ENCODE measurements at places on chromosomes 3 and 15.

DNA sequence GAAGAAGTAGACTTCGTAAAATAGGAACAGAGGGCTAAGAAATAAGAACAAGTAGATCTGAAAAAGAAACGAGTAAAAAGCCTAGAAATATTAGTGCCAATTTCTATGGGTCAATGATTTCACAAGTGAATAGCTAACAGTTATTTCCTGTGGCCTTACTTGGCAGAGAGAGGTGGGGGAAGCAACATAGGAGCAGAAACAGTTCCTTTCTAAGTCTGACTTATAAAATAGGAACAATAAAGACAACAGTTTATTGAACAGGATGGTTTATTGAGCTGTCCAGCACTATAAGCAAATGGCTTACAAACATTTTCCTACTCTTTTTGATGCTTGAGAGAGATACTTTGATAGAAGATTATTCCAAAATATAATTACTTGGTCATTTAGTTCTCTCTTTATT, 37.9 kb downstream of the AGTR1 start:
- no peak for DNase-seq

DNA sequence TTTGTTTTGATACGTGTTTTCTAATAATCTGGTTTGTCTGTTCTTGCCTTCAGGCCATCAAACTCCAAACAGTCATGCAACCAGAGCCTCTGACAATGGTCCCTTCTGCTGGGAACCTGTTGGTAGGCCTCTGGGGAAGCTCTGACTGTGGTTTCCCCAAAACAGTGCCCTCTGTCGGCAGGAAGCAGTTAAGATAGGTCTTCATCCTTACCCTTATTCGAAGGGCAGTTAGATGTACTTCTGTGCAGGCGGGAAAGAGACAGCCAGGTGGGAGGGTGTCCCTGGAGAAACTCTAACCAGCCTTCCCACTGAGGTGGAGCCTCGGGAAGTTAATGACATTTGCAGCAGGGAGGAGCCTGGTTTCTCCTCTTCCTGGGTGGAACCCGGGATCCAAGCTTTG, 81.6 kb upstream of the CHMP2B start:
- no peak for DNase-seq

DNA sequence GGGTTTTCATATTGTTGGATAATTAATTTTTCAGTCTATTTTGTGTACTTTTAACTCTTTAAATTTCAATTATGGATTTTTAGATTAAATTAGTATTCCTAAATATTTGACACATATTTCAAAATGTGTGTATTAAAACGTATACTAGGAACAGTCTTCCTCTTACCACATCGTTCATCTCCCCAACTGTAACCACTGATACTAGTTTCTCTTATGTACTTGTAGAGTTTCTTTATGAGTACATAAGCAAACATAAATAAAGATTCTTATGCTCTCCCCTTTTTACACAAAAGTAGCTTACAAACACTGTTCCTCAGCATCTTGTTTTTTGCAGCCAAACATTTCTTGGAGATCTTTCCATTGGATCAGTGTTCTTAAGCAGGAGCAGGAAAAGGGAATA, 45.9 kb downstream of the CMSS1 start:
- no peak for DNase-seq

DNA sequence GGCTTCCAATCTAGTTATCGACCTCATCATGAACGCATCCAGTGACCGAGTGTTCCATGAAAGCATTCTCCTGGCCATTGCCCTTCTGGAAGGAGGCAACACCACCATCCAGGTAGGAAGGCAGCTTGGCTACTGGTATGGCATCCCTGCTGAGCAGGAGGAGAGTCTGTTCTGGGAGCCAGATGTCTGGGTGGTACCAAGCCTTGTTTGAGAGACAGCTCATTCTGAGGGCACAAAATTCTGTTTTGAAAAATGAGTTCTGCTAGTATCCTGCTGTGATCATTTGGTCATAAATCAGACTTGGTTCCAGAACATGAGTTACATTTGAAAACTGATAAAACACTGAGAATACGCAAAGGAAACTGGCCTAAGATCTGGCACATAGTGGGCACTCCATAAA, 242.1 kb downstream of the ITPR1 start:
- DNase-seq: no peak

GRCh38 chr3:192514081-192514753, 213.1 kb downstream of the FGF12 start:
- DNase-seq: no peak

- DNase-seq: no peak
Observed at GRCh38 chr15:93121973-93122910, 33.2 kb upstream of the RGMA start.

DNA sequence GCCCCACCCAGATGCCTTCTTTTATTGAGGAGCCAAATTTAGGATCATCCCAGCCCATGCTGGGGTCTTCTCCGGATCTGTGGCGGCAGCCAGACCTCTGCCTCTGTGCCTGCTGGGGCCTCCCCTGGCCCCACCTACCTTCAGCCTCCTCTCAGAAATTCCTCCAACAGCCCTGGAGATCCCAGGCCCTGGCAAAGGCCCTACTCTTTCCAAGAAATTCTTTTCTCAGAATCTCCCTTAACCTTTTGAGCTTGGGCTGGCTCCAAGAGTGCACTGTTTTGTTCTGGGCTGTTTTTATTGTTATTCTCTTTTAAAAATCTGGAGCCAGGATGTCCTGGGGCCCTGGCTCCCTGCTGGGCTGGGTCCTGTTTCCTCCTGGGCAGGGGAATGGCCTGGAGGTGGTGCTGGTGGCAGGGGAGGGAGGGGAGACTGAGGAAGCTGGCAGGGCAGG, 57.8 kb downstream of the GRIP2 start:
- DNase-seq: no peak

- no peak for DNase-seq
Observed at GRCh38 chr3:157136647-157137387, 23.1 kb downstream of the CCNL1 start.

DNA sequence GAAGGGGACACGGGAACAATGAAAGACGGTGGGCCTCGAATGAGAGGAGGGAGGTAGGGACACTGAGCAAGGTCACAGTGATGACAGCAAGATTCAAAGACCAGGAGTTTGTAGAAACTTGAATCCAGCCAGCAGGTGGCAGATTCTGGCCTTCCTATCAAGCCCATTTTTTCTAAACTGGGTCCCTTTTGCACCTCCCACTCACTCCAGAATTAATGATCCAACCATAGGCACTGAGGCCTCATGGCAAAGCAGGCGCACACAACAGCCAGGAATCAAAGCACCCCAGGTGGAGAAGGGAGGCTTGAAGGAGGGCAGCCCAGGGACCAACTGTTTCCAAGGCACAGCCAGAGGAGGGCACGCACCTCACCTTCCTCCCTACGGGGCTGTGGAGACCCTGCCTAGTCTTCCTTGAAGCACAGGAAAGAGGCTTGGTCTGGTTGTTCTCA, 90.2 kb downstream of the ANP32A start:
- no peak for DNase-seq

DNA sequence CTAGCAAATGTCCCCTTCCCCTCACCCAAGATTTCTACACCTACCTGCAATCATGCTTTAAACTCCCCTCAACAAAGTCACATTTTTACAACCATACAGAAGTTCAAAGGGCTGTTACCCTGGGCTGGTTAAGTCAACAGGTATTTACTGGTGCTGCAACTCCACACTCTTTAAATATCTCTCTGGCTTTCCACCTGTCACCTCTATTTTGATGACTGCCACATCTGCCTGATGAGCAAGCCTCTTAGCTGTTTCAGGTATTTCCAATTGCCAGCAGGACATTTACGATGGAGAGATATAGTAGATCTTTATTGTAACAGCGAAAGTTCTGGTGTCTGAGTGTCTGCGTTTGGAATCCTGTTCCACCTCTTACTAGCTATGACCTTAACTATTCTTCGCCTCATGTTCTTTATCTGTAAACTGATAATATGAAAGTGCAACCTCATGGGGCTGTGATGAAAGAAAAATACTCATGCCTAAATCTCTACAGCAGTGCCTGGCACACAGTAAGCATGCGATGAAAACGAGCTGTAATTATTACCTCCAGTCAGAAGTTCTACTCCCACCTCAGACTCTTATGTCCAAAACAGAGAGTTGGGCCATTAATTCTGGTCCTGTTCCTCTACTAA, 44.2 kb upstream of the TPM1 start:
- no peak for DNase-seq

DNA sequence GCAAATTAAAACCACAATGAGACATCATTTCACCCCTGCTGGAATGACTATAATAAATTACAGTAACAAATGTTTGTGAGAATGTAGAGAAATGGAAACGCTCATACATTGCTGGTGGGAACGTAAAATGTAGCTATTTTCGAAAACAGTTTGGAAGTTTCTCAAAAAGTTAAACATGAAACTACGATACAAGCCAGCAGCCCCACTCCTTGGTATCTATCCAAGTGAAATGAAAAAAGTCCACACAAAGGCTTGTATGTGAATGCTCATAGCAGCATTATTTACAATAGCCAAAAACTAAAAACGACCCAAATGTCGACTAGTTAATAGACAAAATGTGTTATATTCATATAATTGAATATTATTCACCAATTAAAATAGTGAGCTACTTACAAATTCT, 22.9 kb upstream of the CFAP20DC start:
- no peak for DNase-seq

DNA sequence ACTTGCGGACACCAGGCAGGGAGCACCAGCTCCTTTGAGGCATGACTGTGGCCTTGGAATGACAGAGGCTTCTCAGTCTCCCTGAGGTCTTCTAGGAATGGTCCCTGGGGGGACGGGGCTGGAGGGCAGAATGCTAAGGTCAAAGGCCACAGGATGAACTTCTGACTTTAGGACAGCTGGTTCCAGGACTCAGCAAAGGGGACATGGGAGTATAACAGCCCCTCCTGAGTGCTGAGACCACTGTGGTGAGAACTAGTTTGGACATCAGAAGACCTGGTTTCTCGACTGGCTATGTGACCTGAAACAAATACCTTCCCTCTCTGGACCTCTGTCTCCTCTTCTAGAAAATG, 17.8 kb downstream of the ITGA11 start:
- DNase-seq: no peak

DNA sequence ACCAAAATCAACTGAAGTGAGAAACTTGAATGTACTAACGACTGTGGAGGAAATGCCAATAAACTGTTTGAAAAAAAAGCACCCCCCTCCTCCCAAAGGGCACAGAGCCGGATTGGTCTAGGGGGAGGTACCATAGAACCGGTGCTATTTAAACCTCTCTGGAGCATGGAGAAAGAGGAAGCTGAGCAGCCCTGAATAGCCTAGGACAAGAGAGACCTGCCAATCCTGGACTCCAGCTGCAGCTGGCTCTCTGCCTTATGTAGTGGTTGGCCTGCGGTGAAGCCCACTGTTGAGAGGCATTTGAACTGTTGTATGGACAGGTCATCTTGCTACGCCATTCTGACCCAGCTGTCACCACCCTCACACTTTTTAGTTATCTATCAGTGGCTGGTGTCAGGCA, 1.5 kb upstream of the SH3GL3 start:
- DNase-seq: no peak

GRCh38 chr15:85973584-85974347, 105.9 kb upstream of the AGBL1 start:
- DNase-seq: no peak

GRCh38 chr15:35728219-35728940, 182.4 kb upstream of the DPH6 start:
- DNase-seq: no peak

- DNase-seq: no peak
Observed at GRCh38 chr3:141305436-141305835, 62.9 kb upstream of the ZBTB38 start.

DNA sequence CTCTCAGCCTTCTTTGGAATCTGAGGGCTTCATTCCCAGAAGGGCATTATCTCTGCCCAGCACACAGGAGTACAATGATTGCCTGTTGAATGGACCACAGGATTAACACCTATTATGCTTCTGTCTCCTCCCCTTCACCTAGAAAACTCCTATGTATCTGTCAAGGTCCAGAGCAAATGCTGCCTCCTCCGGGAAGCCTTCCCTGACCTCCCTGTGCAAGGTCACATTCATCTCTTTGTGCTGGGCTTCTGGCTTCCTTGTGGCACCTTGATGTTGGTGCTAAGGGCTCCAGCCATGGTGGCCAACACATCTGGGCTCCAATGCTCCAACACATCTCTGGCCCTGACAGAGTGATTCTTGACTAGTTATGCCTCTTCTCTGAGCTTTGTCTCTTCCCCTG, 49.9 kb upstream of the ATP2B2 start:
- DNase-seq: no peak

DNA sequence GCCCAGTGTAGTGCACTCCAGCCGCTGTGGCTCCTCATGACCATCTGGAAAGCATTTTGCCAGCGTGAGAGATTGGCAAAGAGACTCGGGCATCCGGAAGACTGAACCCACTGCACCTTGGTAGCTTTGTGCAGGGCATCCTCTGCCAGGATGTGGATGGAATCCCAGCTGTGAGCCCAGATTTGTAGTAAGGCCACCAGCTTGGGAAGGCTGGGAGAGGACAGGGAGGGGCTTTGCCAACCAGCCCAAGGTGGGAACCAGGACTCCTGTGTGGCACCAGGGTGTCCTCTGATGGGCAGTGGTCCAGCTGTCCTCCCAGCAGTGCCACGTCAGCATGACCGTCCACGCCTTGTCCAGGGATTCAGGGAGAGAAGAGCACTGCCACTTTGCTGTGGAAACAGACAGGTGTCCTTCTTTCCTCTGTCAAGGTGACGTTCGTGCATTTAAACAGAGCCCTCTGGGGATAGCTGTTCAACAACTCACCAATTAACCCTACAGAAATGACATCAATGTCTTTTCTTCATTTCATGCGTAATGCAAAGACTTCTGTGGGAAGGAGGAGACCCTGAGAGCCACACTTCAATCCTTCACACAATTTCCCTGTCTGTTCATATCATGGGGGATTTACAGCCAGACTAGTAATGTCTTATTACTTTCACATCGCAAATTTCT, 19.1 kb downstream of the KLF15 start:
- DNase-seq: no peak

DNA sequence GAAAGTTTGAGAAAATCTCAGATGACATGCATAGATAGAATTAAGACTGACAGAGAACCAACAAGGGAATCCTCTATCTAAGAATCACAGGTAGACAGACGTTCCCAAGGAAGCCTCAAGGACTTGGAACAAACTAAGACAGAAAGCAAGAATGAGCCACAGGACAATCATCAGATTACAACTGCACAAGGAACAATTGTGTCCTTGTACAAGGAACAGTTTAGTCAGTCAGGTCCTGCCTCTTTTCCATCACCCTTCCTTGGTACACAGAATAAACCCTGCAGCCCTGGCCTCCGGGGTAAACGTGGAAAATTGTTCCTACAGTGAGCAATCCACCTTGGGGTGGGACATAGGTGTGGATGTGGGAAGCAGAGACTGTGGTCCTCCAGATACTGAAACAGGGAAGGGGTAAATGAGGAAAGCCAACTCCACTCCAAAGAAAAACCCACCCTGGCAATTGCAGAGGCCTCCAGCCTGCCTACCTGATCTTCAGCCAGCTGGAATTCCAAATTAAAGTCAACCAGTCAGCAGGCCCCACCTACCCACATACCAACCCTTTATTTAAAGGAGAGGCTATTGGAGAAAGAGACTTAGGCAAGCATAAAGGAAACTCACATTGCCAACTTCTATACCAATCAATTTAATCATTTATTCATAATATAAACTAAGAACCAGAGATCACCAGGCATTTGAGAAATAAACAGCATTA, 73.4 kb downstream of the ULK4 start:
- no peak for DNase-seq

GRCh38 chr3:5056111-5056391, 66.0 kb upstream of the ARL8B start:
- no peak for DNase-seq

- DNase-seq: no peak
Observed at GRCh38 chr3:155494332-155494731, 200.8 kb upstream of the STRIT1 start.

All from stimulated activated CD8-positive, alpha-beta memory T cell treated with anti-CD3 and anti-CD28 coated beads, Interleukin-4, amount 100 ng/mL, for 1 hour (primary cell).